ENCODE measurements at places on chromosomes 7 and 10. TPM values are rescaled to one million over a fixed set of nuclear protein-coding genes. Genes with fewer than 3 reads are reported as not detected.

GRCh38 chr10:96152437-96152836, 22.3 kb downstream of the ZNF518A start:
- no peak for DNase-seq

- DNase-seq, result no peak
Measured at GRCh38 chr10:72484521-72484920, 129.8 kb upstream of the DNAJB12 start.

GRCh38 chr7:25854059-25854458, 297.9 kb upstream of the NFE2L3 start:
- DNase-seq, result no peak

GRCh38 chr10:33217854-33218253, 116.6 kb downstream of the NRP1 start:
- DNase-seq, result no peak

DNA sequence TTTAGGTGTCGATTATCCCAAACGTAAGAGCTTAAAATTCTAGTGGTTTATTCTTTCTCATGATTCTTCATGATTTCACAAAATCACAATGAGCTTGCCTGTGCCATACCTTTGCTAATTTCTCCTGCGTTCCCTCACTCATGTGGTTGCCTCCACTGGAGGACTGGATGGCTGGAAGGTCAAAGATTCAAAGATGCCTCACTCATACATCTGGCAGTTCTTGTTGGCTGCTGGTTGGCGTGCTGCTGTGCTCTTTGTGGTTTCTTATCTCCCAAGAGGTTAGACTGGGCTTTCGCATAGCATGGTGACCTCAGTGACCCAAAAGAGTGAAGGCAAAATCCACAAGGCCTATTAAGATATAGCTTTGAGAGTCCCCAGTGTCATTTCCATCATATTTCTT, 877.6 kb upstream of the AUTS2 start:
- DNase-seq, result no peak

- no peak for DNase-seq
Measured at GRCh38 chr10:74922921-74923320, 96.5 kb downstream of the KAT6B start.

DNA sequence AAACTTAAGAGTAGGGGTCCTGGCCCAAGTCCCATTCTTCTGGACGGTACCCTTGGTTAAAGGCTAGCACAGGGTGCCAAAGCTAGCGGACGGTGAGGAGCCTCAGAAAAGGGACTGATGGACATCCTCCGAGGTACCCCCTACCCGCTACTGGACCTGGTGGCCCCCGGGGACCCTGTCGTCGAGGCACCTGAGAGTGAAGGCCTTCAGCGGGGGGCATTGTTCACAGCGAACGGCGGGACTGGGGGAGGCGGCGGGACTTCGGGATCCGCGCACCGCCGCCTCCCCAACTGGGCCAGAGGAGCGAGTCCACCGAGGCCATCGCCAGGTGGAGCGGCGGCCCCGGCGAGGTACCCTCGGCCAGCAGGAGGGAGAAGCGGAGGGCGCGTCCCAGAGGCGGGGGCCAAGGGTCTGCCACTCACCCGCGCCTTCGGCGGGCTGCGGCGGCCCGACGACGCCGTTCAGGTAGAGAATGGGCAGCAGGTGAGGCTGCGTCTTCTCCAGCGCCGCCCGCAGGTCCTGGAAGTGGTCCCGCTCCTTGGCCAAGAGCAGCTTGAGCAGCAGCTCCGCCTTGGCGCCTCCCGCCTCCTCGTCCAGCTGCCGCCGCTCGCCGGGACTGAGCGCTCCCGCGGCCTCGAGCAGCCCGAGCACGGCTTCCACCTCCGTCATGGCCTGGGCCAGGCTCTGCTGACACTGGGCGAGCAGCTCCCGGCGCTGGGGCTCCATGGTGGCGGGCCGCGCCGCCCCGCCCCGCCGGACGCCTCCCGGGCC, 575 bp downstream of the DLG5 start:
- DNase-seq, result peak; percentile 84

GRCh38 chr10:127903789-127904188, 3.1 kb upstream of the PTPRE start:
- no peak for DNase-seq

- no peak for DNase-seq
Measured at GRCh38 chr7:139439375-139439774, 44.1 kb downstream of the KLRG2 start.

The WDR86 gene
- 6.2 TPM for total RNA-seq

The TMEM229A gene
- total RNA-seq, result 0.10 TPM

The ZCWPW1 gene
- total RNA-seq, result 3.5 TPM

Measured in posterior vena cava (tissue), 2 donors.